ENCODE measurements at places on chromosomes 1 and 21.

GRCh38 chr1:46421739-46422138, 27.6 kb downstream of the FAAH start:
- no peak for DNase-seq

DNA sequence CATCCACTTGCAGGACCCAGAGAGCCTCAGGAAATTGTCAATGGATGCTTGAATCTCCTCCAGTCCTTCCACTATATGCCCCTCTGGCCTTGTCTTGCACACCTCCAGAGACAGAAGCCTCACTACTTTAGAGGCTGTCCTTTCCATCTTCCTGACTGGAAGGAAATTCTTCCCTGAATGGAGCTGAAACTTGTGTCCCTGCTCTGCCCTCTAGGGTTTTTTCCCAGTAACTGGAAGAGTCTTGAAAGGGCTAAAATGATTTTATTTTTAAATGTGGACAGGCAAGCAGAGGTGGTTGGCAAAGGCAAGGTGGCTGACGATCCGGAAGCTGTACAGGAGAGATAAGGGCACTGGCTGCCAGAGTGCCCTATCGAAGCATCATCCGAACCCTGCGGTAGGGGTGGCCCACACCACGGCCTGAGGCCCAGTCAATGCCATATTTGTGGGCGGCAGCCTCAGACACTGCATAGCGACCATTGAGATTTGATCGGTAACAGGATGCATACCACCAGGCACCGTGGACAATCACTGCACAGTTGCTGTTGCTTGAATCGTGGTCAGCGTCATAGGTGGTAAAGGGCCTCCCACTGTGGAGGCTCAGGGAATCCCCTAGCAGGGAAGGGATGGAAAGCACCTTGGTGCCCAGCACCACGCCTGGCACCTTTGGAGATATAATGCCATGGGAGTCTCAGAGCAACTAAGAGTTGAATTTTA, 2.3 kb upstream of the MAP3K6 start:
- DNase-seq, result peak; percentile 20

DNA sequence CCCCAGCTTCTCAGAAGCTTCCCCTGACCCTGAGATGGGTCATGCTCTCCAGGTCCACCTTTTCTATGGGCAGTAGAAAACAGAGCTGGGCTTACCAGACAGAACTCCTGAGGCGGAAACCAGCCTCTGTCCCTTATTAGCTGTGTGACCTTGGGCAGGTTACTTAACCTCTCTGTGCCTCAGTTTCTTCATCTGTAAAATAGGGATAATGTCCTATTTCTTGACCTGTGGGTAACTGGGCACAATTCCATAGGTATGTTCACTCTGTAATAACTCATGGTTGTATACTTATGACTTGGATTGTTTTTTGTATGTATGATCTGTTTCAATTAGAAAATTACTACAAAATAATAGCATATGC, 57.1 kb upstream of the EDN2 start:
- no peak for DNase-seq

DNA sequence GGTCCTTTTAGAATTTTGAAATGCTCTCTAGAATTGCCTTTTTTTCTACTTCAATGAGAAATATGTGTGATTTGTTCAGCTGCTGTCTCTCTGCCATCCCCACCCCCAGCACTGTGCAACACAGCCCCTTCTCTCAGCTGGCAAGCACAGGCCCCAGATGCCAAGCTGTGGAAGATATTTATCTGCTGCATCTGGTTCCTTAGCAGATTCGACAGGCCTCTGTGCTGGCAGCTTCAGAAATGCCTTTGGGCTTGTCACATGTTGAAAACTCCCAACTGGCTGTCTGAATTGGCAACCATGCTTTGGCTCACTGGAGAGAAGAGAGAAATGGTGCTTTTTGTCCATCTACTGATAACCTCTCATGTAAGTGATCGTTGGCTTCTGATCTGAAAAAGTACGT, 206.7 kb upstream of the C1orf87 start:
- DNase-seq, result no peak

- no peak for DNase-seq
Measured at GRCh38 chr1:90133133-90133532, 138.2 kb downstream of the ZNF326 start.

GRCh38 chr1:218347723-218348627, 2.8 kb downstream of the TGFB2 start:
- DNase-seq, result no peak

GRCh38 chr21:43297989-43298388, 128.9 kb downstream of the SIK1 start:
- no peak for DNase-seq

DNA sequence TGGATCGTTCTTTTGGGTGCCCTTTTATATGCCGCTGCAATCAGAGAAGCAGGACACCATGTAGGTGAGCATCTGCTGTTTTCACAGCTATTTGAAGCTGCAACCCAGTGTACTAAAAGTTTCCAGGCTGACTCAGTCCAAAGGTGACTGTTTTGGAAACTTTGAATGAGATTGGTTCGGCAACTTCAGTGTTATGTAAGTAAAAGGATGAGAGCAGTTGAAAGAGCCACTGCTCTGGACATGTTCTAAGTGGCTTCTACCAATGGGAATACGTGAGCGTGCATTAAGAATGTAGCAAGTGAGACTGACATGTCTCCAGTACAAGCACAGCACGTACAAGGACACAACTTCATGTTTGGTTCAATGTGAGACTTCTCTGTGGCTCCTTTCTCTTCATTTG, 55.6 kb downstream of the DDR2 start:
- DNase-seq, result no peak

- DNase-seq, result no peak
Measured at GRCh38 chr1:162062542-162063015, 6.9 kb upstream of the NOS1AP start.

DNA sequence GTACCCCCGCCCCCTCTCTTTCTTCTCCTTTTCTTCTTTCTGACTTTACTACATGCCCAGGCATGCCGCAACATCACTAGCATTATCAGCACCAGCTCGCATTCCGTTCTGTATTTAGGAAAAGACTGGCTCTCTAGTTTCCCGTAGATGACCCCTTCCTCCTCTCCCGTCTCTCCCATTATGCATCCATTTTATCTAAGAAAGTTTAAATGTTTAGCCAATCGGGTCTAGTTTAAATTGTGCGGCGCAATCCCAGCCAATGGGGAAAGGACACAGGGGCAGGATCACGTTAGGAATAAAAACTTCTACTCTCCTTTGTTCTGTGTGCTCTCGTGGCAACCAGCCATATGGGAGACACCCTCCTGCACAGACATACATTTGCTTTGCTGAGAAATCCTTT, 2.3 kb upstream of the KRTAP10-7 start:
- no peak for DNase-seq

DNA sequence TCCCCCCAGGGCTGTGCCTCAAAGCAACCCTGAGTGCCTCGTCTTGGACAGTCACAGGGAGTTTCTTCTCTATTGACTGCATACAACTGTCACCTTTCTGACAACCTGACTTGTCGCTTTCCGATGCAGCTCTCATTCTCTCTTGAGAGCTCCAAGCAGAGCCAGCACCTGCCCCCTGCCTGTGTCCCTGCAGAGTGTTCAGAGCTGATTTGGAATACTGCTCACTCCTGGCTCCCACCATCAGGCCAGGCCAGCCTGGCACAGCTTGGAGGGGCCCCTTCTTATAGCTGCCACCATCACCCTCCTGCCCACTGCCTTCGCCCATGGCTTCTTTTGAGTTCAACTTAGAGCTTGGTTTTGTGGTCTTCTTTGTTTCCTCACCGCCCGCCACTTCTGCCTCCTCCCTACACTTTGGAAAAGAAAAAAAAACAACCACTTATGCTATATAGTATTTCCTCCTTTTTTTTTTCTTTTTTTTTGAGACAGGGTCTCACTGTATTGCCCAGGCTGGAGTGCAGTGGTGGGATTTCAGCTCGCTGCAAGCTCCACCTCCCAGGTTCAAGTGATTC, 12.3 kb downstream of the NCF2 start:
- no peak for DNase-seq

- no peak for DNase-seq
Measured at GRCh38 chr1:14983277-14983676, 170.3 kb upstream of the TMEM51 start.

- no peak for DNase-seq
Measured at GRCh38 chr1:230503726-230504125, 77.6 kb upstream of the PGBD5 start.

GRCh38 chr1:243267914-243268653, 12.2 kb downstream of the SDCCAG8 start:
- DNase-seq, result no peak

- DNase-seq, result no peak
Measured at GRCh38 chr1:237012788-237013383, 8.6 kb upstream of the MT1HL1 start.

DNA sequence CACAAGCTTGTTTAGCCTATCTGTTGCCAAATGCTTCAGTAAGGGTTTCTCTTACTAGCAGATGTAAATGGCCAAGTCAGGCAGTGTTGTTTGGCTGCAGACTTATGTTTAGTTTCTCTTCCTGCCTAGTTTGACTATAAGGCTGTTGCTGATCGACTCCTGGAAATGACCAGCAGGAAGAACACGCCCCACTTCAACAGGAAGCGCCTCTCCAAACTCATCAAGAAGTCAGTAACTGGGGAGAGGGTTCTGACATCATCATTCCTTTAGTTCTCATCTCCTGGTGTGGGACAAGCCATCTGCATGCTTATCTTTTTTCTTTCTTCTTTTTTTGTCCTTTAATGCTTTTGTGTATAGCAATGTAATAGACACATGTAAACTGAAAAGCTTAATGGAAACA, 25.1 kb downstream of the RRP1B start:
- DNase-seq, result no peak

DNA sequence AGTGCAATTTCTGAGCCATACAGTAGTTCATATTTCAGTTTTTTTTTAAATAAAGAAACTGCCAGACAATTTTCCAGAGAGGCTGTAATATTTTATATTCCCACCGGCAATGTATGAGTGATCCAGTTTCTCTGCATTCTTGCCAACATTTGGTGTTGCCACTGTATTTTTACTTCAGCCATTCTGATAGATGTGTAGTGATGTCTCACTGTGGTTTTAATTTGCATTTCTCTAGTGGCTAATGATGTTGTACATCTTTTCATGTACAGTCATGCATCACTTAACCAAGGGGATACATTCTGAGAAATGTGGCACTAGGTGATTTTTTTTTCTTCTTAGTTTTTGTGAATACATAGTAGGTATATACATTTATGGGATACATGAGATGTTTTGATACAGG, 99.6 kb downstream of the CENPF start:
- no peak for DNase-seq

DNA sequence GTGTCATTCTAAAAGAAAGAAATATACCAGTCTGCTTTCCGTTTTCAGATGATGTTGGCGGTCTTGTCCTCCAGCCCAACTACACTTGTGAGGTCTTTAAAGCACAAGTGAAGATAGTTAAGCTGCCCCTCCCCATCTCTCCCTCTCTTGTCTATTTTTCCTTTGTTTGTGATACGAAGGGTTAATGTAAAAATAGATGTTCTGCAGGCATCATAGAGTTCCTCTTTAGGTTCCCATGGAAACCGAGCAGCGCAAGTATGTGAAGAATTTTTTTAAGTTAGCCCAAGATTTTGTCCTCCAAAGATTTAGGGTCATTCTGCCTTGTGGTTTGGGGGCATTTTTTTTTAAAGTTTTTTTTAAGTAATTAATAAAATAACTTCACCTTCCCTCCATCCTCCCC, 232.4 kb upstream of the AJAP1 start:
- no peak for DNase-seq

GRCh38 chr1:2070016-2070415, 19.8 kb downstream of the PRKCZ start:
- DNase-seq, result no peak

- no peak for DNase-seq
Measured at GRCh38 chr1:82284213-82284612, 483.5 kb downstream of the ADGRL2 start.

DNA sequence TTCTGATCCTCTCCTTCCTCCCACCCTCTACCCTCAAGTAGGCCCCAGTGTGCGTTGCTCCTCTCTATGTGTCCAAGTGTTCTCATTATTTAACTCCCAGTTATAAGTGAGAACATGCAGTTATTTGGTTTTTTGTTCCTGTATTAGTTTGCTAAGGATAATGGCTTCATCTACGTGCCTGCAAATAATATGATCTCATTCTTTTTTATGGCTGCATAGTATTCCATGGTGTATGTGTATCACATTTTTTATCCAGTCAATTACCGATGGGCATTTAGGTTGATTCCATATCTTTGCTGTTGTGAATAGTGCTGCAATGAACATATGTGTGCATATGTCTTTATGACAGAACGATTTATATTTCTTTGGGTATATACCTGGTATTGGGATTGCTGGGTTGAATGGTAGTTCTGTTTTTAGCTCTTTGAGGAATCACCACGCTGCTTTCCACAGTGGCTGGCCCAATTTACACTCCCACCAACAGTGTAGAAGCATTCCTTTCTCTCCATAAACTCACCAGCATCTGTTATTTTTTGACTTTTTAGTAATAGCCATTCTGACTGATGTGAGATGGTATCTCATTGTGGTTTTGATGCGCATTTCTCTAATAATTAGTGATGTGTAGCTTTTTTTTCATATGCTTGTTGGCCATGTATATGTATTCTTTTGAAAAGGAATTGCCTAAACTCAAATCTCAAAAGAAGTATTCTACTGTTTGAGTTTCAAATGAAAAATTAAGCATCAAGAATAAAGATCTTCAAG, 116.9 kb downstream of the ETS2 start:
- DNase-seq, result no peak

DNA sequence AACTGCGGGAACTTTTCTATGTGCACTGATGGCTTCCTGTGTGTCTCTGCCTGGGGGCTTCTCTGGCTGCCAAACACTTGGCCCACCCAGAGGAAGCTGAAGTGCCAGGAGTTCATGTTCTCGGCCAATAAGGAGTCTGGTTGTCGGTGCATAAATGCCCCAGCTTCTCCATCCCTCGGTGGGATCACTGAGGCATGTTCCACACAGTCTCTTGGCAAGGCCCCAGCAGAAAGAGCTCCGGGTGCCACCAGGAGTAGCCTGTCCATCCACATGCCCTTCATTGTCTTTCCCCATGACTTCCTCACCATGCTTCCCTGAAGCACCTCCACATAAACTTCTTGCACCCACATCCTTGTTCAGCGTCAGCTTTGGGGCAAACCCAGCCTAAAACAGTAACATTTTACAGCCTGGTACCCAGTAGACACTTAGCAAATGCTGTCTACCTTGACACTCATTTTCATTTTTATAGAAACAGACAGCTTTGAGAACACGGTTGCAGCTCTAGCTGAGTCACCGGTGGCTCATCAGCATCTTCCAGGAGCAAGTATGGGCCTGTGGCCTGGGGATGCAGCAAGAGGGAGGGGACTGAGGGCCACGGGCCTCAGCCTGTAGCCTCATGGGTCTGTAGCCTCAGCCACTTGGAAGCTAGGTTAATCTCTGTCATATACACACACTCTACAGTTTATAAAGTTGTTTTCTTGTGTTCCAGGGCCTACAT, 14.8 kb upstream of the CDCP2 start:
- no peak for DNase-seq

- no peak for DNase-seq
Measured at GRCh38 chr21:30206551-30207251, 9.2 kb downstream of the CLDN8 start.

- DNase-seq, result peak; percentile 2
Measured at GRCh38 chr1:205210756-205211168, 740 bp downstream of the DSTYK start.

DNA sequence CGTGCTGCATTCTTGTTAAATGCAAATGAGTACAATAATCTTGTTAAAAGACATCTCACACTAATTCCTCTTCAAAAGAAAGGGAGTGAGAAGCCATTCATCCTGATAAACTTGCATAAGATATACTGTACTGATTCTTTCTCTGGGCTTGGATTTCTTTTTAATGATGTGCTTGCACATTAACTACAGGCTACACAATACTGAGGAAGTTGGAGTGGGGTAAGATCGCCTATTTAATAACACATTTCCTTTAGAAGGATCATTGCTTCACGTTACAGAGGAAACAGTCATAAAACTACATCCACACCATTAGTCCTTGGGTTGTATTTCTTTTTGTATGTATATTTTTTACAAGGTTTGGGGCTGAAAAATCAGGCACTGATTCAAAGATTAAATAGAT, 36.6 kb downstream of the NRIP1 start:
- DNase-seq, result no peak

All from CD4-positive, alpha-beta T cell treated with Interleukin-1 beta for 1 hour (primary cell).